Upper lobe of right lung (tissue), 1 donor: ENCODE measurements at places on chromosomes 16 and 17. TPM values are rescaled to one million over a fixed set of nuclear protein-coding genes. Genes with fewer than 3 reads are reported as not detected.

- H3K27me3 ChIP-seq = no peaks in the 10 kb centered on the region
- H3K27ac ChIP-seq = no peak overlapping the region
- no peaks in the 10 kb centered on the region for H3K36me3 ChIP-seq
- no peak for DNase-seq
- H3K4me1 ChIP-seq = no peaks in the 10 kb centered on the region
These were observed 76.0 kb downstream of the GPR139 start for GRCh38 chr16:19997734-19998133.

GRCh38 chr17:57464191-57464864 is 208.0 kb downstream of the MSI2 start:
- H3K27ac ChIP-seq = no peak overlapping the region
- H3K4me1 ChIP-seq = no peaks in the 10 kb centered on the region
- no peak overlapping the region for H3K4me3 ChIP-seq
- no peak for DNase-seq

DNA sequence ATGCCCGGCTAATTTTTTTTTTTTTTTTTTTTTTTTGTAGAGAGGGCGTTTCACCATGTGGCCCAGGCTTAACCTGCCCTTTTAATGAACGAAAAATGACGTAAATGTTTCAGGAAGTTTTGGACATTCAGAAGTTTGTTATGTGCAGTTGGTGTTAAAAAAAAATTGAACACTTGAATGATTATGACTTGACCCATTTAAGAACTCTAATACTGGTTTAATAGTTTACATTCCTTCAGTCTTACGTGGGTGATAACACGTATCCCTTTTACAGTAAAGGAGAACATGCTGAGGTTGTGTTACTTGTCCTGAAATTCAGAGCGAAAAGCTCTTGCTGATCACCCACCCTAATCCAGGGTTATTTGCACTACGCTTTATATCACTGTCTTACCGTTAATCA is 1.7 kb downstream of the MLYCD start:
- peaks cover 24% of the 10 kb centered on the region for H3K4me1 ChIP-seq
- peaks cover 7% of the 10 kb centered on the region for H3K36me3 ChIP-seq
- H3K4me3 ChIP-seq = peak overlapping the region; percentile 5
- no peaks in the 10 kb centered on the region for H3K27me3 ChIP-seq
- H3K27ac ChIP-seq = no peak overlapping the region
- DNase-seq = no peak

GRCh38 chr17:49148171-49148570 is 15.6 kb downstream of the B4GALNT2 start:
- H3K36me3 ChIP-seq = no peaks in the 10 kb centered on the region
- no peak overlapping the region for H3K27ac ChIP-seq
- H3K27me3 ChIP-seq = peaks cover 6% of the 10 kb centered on the region
- DNase-seq = no peak

GRCh38 chr16:66389256-66390176 is 23.0 kb downstream of the CDH5 start:
- H3K27me3 ChIP-seq = no peaks in the 10 kb centered on the region
- no peaks in the 10 kb centered on the region for H3K36me3 ChIP-seq
- no peak overlapping the region for H3K4me3 ChIP-seq
- no peak for DNase-seq

The TEKT3 gene
- not detected for total RNA-seq
